Nephron progenitor cell (in vitro differentiated cells): ENCODE measurements at places on chromosomes 16 and 17.
A peak's percentile ranks its signal among the peaks of the same experiment; 100 is the strongest.

DNA sequence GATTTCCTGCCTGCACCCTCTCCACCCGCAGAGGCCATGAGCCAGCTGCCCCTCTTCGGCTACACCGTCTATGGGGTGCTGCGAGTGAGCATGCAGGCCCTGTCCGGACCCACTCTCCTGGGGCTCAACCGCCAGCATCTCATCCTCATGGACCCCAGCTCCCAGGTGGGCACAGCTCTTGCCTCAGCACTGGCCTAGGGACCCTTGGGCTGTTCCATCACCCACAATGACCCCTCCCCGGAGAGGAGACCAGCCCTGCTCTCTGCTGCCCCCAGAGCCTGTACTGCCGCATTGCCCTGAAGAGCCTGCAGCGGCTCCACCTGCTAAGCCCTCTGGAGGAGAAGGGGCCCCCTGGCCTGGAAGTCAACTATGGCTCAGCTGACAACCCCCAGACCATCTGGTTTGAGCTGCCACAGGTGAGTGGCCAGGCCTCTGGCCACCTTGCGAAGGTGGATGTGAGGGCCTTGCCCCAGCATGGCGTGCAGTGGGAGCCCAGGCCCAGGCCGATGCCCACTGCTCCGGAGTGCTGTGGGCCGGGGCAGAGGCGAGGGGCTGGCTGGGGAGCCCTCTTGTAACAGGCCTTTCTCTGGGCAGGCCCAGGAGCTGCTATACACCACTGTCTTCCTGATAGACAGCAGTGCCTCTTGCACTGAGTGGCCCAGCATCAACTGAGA, 7.3 kb upstream of the SMIM5 start:
- H3K4me3 ChIP-seq = no peak overlapping the region
- H3K36me3 ChIP-seq = no peaks in the 10 kb centered on the region
- peak; percentile 70 for DNase-seq
- H3K27ac ChIP-seq = no peak overlapping the region
- peaks cover 13% of the 10 kb centered on the region for H3K4me1 ChIP-seq
- H3K27me3 ChIP-seq = peaks cover 3% of the 10 kb centered on the region

- no peak for DNase-seq
- H3K36me3 ChIP-seq = peaks cover 30% of the 10 kb centered on the region
- H3K27me3 ChIP-seq = peaks cover 6% of the 10 kb centered on the region
- no peak overlapping the region for H3K27ac ChIP-seq
Measured at GRCh38 chr16:81607805-81608522, 163.4 kb downstream of the CMIP start.

- no peaks in the 10 kb centered on the region for H3K36me3 ChIP-seq
- peak overlapping the region; percentile 87 for H3K4me3 ChIP-seq
- H3K27me3 ChIP-seq = no peaks in the 10 kb centered on the region
- peak overlapping the region; percentile 85 for H3K27ac ChIP-seq
- peaks cover 92% of the 10 kb centered on the region for H3K4me1 ChIP-seq
- DNase-seq = no peak
Measured at GRCh38 chr17:7014995-7015958, 2.9 kb downstream of the RNASEK start.

DNA sequence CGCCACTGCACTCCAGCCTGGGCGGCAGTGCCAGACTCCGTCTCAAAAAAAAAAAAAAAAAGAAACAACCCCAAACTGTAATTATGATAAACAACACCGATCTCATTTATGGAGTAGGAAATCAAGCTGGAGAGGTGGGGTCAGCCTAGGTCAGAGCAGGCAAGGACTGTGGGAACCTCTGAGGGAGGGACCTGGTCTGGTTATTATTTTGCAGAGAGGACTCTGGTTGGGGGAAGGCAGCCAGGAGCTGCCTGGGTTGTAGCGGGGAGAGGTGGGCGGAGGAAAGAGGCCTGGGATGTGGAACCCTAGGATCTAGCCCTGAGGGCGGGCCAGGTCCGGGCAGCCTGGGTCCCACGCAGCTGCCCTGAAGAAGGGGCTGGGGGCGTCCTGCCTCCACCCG, 10.9 kb upstream of the HS3ST6 start:
- no peak overlapping the region for H3K27ac ChIP-seq
- DNase-seq = no peak
- peak overlapping the region; percentile 73 for H3K4me3 ChIP-seq

DNA sequence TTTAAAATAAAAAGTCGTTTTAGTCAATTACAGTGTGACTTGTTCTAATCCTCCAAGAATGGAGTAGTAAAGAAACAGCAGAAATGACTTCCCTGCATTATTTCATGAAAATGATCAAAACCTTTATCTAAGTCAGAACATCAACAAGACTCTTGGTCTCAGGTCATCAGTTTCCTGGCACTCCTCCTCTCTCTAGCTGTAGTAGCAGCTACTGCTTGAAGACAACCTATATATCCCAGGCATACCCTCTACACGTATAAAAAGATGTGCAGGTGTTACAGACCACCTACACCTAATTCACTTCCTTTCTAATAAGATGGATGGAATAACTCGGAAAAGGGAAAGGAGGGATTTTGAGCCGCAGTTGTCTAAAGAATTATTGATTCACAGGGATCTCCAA, 1.6 kb upstream of the FBF1 start:
- H3K27me3 ChIP-seq = peaks cover 7% of the 10 kb centered on the region
- H3K4me1 ChIP-seq = peaks cover 21% of the 10 kb centered on the region
- no peak overlapping the region for H3K27ac ChIP-seq
- no peak overlapping the region for H3K4me3 ChIP-seq
- no peak for DNase-seq
